ENCODE measurements at places on chromosomes 2 and 18.

DNA sequence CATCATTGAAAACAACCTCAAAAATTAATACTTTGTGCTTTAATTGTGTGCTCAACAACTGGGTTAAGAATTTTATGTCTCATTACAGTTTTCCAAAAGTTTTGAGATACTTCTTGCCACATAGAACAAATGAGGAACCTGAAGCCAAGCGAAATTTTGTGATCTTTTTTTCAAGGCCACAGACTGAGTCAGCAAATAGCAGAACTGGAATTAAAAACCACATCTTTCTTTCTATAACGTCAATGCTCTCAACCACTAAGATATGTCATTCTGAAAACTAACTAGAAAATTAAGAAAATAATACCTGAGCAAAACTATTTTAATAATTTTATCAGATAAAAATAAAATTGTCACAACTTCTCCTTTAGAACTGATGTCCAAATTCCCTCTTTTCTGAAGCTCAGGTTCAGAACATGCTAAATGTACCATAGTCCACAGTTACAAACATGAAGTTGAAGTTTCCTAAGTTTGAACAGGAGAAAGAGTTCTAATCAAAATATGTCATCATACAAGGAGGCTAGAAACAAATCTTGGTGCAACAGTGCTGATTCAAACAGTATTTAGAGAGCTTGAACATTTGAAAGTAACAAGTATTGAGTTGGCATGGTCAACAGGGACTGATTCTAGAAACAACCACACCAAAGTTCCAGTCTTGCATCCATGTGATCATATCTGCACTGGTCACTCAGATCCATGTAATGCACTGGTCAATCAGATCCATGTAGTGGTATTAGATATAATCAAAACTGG, 27.6 kb upstream of the CALCRL start:
- DNase-seq = no peak

DNA sequence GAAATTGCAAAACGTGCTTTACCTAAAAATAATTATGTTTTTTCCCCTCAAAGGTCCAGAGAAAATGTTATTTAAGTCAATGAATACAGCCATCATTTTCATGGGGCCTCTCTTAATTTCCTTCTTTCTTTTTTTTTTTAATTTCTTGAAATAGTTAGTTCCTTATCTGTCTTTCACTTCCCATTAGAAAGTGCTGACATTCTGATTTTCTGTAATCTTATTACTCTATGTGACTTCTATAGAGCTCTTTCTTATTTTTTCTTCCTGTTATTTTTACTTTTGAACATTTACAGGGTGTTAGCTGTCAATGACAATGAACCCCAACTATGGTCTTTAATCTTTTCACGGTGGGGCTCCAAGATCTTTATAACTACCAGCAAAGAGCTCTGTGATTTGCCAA, 30.0 kb downstream of the CTLA4 start:
- DNase-seq = no peak

GRCh38 chr18:70398076-70398475, 109.2 kb downstream of the SOCS6 start:
- no peak for DNase-seq

- no peak for DNase-seq
Measured at GRCh38 chr2:15120631-15121030, 440.5 kb downstream of the NBAS start.

- no peak for DNase-seq
Measured at GRCh38 chr2:25132299-25132635, 36.1 kb downstream of the POMC start.

GRCh38 chr2:97993926-97994325, 1.8 kb downstream of the TMEM131 start:
- no peak for DNase-seq

- no peak for DNase-seq
Measured at GRCh38 chr18:31549416-31549815, 42.3 kb upstream of the TTR start.

GRCh38 chr2:23375448-23375847, 9.5 kb upstream of the KLHL29 start:
- DNase-seq = no peak

GRCh38 chr18:31325051-31325450, 7.1 kb downstream of the DSG1 start:
- no peak for DNase-seq

GRCh38 chr2:65434592-65435241, 2.3 kb upstream of the SPRED2 start:
- DNase-seq = no peak

DNA sequence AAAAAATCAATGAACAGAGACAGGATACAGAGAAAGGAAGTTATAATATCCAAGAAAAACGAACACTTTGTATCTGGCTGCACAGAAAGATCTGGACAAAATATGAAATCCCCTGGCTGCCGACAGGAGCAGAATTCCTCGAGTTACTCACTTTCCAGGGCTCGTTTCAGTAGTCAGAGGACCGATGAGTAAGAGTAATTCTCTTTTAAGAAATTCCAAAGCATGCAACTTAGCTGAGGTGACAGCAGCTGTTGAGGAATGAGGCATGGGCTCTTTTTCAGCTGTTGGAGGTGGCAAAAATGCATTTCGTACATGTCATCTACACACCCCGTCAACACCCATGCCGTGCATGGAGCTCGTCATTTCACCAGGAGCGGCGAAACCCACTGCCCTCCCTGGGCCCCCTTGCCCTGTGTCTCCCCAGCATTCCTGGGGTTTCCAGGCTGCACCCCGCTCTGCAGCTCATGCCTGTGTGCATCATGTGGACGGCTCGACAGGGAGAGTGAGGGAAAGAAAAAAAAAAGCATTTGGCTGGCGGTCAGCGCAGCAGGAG, 210.8 kb upstream of the SMIM21 start:
- DNase-seq = no peak

GRCh38 chr18:59629894-59630293, 67.3 kb downstream of the CCBE1 start:
- DNase-seq = no peak

- DNase-seq = no peak
Measured at GRCh38 chr2:98015671-98016070, 19.9 kb upstream of the TMEM131 start.

GRCh38 chr2:96663829-96664228, 21.3 kb downstream of the FER1L5 start:
- DNase-seq = no peak

- no peak for DNase-seq
Measured at GRCh38 chr18:54995421-54996143, 36.3 kb upstream of the CCDC68 start.

DNA sequence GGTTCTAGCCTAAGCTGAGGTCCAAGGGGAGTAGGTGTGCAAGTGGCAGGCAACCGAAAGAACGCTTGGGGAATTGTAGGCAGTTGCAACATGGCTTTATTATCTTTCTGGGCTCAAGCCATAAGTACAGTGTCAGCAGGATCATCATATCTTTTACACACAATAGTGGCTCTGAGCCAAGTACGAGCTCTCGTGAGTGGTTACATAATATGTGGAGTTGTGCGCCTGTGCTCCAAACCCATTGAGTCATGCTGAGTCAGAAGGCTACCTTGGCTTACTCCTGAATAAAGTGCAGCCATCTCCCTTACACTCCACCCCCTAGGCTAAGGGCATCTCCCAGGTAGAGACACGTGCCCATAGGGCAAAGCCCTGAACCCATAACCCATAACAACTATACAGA, 233.9 kb downstream of the SATB2 start:
- DNase-seq = no peak

- DNase-seq = no peak
Measured at GRCh38 chr2:27977731-27978312, 87.3 kb downstream of the BABAM2 start.

DNA sequence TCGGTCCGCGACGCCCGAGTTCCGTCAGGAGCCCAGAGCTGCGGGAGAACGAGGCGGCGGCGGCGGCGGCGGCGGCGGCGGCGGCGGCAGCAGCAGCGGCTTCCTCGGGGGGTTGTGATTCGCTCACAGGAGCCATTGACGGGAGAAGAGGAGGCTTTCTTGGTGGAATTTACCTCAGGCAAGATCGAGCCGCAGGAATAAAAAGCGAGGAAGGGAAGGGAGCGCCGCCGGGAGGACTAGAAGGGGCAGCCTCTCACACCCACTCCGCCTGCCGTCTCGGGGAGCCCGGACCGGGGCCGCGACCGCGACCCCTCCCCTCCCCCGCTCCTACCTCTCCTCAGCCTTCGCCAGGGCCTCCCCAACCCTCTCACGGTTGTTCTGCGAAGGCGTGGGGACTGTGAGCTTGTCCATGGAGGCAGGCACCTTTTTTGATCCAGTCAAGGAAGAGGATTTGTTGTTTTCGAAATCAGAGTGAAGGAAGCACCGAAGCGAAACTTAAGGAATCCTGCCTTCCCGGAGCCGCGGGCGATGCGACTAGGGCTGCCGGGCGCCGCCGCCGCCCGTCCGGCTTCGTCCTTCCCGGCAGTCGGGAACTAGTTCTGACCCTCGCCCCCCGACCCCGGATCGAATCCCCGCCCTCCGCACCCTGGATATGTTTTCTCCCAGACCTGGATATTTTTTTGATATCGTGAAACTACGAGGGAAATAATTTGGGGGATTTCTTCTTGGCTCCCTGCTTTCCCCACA, 506 bp downstream of the BMPR2 start:
- DNase-seq = peak; percentile 43

GRCh38 chr2:12300927-12301326, 415.8 kb upstream of the TRIB2 start:
- DNase-seq = no peak

GRCh38 chr2:46574457-46575355, 95.3 kb downstream of the TMEM247 start:
- no peak for DNase-seq

GRCh38 chr2:39497082-39497801, 60.2 kb upstream of the MAP4K3 start:
- no peak for DNase-seq

DNA sequence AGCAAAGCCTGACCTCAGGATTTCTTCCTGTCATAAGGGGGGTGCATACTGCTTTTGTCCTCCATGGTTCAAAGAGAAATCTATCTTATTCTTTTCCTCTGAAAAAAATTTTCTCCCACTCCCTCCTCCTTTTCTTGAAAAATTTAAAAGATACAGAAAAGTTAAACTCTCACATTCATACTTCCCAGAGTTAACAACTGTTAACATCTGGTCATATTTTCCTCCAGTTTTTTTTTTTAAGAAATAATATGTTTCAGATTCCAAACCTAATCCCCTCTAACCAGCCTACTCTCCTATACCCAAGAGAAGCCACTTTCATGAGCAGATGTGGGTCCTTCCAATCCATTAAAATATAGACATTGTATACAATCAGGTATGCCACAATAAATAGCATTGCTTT, 378.9 kb upstream of the HNRNPA3 start:
- no peak for DNase-seq

DNA sequence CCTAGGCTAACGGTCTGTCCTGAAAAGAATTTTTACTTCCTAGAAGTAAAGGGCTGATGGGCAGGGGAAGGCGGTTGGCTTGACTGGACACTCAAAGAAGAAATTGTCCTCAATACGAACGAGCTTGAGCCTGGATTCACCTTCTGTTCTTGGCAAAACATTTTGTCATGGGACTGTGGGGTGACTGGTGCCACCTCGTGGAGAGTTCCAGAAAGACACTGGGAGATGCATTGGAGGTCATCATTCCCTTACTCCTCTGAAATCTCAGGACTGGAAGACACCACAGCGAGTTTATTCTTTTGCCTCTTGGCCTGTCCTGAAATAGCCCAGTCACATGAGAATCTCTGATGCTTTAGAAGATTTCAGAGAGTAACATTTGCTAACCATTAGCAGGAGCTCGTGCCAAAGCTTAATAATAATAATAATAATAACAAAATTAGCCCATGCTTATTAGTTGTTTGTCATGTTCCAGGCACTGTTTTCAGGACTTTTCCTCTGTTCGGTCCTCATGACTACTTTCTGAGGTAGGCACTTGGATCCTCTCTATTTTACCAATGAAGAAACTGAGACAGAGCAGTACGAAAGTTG, 44.5 kb downstream of the TMEM182 start:
- DNase-seq = peak; percentile 41

DNA sequence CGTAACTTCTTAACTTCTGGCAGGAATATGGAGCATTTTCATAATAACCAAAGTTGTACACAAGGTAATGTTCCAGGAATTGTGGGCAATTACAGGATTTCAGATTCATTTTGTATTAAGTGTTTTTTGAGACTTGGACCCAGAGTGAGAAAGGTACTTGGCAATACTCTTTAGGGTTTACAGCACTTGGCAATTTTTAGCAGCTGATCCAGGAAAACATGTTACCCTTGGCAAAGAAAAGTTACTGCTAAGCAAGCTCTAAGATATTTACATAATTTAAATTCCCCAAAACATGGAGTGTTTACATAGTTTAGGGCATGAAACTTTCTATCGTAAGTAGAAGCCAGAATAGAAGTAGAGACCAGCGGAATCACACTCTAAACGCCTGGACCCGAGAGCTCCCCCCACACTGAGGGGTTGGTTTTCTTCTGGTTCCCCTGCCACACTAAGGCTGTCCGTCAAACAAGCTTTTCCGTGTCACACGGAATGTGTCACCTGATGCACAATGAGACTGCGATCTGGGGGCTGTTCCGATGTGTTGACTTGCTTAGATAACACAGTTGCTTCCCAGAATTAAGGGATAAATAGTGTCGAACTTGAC, 177.1 kb downstream of the PTGR3 start:
- DNase-seq = peak; percentile 11

DNA sequence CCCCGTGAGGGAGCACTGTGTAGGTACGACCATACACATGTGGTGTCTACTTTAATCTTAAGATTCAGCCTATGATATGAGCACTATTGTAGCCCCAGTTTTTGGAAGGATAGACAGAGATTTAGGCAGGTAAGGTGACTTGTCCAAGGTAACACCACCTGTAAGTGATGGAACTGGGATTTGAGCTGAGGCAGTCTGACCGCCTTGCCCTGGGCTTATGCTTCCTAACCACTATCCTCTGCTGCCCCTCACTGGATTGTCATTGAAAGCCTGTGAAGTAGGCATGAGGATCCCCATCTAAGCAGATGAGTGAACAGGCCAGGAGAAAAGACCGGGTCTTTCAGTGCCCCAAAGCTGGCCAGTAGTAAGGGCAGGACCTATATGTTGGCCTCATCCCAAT, 343.8 kb downstream of the CYRIA start:
- DNase-seq = no peak

DNA sequence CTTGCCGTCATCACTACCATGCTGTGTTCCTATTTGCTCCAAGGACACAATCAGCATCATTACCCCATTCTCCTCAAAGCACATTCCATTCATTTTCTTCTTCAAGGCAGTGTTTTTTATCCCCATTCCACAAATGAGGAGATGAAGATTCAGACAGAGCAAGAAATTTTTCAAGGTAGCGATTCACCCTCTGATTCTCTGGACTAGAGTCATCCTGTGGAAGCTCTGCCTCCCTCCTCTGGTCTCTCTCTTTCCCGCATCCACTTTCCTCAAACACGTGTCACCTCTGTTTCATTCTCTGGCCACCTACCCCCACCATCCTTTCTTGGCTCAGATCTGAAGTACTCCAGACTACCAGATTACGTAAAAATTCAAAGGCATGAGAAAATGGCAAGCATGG, 297.9 kb downstream of the SOX11 start:
- no peak for DNase-seq

Measured in NCI-H1105 treated with DMSO at 0.1 percent for 48 hours (cell line).